H4 (cell line): ENCODE measurements at places on chromosomes 2 and 18. TPM values are rescaled to one million over a fixed set of nuclear protein-coding genes. Genes with fewer than 3 reads are reported as not detected.

GRCh38 chr2:225761396-225761795, 361.9 kb downstream of the NYAP2 start:
- DNase-seq, result no peak

OSR1 gene
- total RNA-seq, result 1.3 TPM in 2 replicates

GRCh38 chr2:231614559-231615057, 21.9 kb downstream of the TEX44 start:
- no peak for DNase-seq

DNA sequence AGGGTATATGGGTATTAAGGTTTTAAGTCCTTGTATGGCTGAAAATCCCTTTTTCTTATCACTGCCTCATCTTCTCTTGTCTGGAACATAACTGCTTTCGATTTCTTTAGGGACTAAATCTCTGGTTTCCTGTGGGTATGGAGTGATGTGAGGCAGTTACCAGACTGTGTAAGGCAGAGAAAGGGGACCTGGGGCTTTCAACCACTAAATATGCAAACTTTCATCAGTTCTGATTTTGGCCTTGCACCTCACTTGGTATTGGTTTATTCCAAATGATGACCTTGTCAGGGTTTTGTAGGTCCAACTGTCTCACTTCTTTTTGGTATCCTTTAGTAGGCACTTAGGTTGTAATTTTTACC, 9.3 kb downstream of the MAP4K4 start:
- no peak for DNase-seq

- DNase-seq, result no peak
Measured at GRCh38 chr2:174327841-174328113, 7.0 kb upstream of the SP9 start.

DNA sequence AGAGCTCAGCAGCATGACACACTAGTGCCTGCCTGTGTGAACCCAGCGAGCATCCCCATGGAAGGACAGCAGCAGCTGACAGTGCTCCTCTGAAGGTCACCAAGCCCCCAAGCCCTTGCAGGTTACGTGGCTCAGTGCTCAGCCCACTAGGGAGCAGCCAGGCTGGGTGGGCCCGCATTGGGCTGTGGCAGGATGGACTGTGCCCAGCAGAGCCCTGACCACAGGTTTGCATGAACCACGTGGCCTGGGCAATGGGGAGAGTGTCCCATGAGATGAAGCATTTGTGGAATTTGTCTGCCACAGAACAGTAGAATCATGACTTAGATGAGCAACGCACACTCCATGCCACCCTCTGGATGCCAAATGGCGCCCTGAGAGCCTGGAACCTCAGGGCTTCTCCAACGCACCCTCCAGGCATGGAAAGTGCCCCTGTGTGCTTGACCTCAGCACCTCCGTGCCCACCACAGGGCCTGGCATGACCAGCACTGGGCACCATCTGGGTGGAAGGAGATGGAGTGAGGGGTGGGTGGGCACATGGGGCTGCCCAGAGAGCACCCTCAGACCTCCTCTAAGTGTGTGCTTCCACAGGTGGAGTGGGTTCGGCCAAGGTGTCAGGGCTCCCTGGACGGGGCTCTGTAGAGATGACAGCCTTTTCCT, 216.1 kb upstream of the RAB6C start:
- DNase-seq, result no peak
